ENCODE measurements at places on chromosomes 5 and 9.

DNA sequence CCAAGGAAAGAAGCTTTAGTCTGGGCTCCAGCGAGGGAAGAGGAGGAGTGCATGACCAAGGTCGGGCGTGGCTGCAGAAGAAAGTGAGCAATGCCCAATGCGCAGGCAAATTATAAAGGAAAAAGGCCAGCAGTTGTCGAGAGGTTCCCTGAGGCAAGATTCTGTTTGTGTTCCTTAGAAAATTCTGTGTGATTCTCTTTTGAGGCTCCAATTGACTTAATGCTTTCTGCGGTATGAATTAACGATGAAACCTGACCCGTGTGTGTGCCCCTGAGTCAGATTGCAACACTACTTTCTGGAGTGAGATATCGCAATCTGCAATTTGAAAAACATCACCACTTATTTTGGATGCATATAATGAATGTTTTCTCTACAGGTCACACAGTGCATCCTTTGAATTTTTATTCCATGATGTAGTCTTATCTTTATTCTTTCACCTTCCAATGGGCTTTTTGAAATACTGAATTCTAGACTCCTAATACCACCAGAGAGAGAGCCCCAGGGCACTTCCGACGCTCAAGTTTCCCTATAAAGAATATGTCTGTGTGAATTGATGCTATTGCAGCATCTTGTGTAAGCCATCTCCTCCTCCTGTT, 117.9 kb upstream of the IL6ST start:
- no peak for DNase-seq

- DNase-seq = no peak
Measured at GRCh38 chr9:114516913-114517312, 11.6 kb upstream of the WHRN start.

DNA sequence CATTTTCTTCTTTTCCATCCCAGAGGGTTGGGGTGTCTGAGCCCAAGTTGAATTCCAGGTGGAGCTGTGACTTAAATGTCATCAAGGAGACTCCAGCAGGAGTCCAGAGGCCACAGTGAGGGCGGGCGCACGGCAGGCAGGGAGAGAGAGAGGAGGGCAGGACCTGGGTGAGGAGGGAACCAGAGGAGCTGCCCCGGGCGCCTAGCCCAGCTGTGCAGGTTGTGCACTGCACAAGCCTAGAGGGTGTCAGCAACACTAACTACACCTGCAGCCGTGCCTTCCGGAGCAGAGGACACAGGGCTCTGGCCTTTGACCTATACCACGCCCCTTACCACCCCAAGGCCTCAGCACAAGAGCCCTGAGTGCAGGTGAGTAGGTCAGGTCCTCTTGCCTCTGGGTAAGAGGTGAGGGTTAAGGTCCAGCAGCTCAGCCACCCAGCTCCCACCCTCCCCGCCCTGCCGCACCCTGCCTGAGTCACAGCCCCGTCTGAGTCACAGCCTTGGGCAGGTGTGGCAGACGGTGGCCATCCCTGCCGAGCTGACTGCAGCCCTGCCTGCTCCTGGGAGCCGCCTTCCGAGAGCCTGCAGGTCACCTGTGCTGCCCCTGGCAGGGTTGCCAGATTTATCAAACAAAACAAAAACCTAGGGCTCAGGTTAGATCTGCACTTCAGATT, 6.4 kb upstream of the AGPAT2 start:
- DNase-seq = no peak

DNA sequence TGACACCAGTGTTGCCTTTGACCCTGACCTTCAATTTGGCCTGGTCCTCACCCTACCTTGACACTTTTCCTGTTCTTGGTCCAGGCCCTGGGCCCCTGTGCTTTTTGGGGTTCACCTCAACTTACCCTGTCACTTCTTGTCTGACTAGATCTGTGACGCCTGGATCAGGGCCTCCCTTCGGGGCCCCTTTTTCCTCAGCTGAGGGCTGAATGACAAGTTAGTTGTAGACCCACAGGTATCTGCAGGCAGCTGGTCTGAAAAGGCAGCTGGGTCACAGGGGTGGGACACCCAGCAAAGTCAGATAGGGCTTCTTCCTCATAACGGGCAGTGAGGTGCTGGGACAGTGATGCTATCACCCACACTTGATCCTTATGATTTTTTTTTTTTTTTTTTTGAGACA, 10.0 kb upstream of the MYORG start:
- DNase-seq = no peak

DNA sequence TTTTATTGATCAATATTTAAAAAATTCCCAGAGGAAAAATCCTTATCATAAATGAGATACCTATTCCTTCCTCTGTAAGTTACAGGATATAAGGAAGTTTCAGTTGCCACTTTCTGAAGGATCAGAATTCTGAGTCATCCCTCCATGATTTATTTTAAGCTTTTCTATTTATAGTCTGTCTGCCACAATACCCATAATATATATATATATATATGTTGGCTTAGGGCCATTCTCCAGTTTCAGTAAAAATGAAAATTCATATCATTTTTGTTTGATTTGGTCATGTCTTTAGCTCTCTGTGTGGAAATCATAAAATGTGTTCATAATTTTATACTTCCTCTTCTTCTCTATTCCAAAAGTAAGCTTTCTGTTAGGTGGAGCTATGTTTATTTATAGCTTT, 215.8 kb upstream of the CYLC2 start:
- peak; percentile 51 for DNase-seq

DNA sequence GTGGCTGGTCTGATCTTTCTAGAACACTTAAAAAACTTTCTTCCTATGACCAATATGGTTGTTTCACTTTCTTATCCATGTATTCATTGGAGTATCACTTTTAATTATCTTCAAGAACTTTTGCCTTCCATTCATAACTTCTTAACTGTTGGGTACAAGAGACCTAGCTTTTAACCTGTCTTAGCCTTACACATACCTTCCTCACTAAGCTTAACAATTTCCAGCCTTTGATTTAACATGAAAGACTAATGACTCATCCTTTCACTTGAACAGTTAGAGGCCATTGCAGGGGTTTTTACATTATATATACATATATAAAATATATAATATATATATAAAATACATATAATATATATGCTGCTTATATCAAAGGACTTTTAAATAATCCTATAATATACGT, 57.9 kb downstream of the ABHD17B start:
- no peak for DNase-seq

DNA sequence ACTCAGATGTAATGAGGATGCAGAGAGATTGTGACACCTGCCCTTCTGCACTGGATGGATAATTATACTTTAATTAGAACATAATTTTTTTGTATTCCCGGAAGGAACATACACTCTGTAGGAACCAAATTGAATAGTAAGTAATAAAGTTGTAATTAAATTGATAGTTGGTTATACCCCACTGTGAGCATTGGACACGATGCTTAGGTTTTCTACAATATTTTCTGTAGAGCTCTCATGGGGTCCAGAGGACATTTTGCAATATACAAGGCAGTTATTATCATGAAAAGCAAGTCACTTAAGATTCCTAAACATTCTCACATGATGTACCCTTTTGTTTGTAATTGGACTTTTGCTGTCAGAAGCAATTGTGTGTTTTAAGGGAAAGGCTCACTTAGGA, 63.4 kb downstream of the DIRAS2 start:
- DNase-seq = no peak

GRCh38 chr5:90480699-90481098, 6.0 kb downstream of the POLR3G start:
- DNase-seq = no peak

- peak; percentile 45 for DNase-seq
Measured at GRCh38 chr5:137199966-137200365, 299.2 kb downstream of the SPOCK1 start.

DNA sequence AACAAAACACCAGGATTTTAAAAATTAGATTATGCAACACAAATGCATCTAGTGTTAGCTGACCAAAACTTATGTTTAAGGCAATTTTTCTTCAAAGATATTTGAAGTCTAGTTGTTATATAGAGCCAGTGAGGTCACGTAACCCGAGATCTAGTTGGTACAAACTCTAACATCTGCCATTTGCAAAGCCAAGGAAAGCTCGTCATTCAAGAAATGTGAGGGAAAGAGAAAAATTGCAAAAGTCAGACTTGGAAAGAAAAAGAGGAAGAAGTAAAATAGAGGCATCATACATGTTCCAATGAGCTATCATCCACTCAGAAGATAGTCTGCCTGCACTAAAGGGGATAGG, 293.4 kb upstream of the PUM3 start:
- DNase-seq = peak; percentile 8

GRCh38 chr5:175715627-175716522, 58.0 kb downstream of the HRH2 start:
- DNase-seq = no peak

DNA sequence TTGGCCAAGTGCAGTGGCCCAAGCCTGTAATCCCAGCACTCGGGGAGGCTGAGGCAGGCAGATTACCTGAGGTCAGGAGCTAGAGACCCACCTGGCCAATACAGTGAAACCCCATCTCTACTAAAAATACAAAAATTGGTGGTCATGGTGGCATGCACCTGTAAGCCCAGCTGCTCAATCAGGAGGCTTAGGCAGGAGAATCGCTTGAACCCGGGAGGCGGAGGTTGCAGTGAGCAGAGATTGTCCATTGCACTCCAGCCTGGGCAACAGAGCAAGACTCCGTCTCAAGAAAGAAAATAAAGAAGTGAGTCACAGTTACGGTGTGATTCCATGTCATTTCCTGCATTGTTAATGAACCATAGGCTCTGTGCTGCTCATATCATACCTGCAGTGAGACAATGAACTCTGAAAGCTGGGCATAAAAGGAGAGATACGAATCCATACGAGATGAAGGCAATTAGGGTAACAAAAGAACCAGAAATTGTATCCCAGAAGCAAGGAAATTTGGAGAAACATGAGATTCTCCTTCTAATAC, 44.6 kb downstream of the TIMD4 start:
- DNase-seq = no peak

- DNase-seq = no peak
Measured at GRCh38 chr5:16812911-16813310, 123.2 kb downstream of the MYO10 start.

DNA sequence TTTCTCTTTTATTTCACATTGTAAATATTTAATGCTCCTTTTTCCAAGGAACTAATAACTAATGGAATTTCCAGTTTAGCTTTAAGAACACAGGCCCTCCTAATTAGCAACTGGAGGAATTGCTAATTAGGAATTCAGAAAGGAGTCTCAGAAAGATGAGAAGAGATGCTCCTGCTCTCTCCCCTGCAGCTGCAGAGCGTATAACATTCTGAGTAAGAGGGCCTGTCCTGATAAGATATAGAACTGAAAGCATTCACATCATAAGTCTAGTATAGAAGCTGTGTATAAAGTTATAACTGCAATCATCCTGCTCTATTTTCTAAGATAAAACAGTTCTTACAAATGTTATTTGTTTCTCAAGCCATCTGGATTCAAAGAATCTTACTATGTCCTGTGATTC, 83.2 kb downstream of the DTWD2 start:
- DNase-seq = no peak

GRCh38 chr5:176371621-176372539, 6.6 kb downstream of the ARL10 start:
- no peak for DNase-seq

- DNase-seq = no peak
Measured at GRCh38 chr5:146703499-146703898, 175.1 kb downstream of the PPP2R2B start.

GRCh38 chr9:98811051-98811650, 3.7 kb downstream of the GALNT12 start:
- peak; percentile 61 for DNase-seq

DNA sequence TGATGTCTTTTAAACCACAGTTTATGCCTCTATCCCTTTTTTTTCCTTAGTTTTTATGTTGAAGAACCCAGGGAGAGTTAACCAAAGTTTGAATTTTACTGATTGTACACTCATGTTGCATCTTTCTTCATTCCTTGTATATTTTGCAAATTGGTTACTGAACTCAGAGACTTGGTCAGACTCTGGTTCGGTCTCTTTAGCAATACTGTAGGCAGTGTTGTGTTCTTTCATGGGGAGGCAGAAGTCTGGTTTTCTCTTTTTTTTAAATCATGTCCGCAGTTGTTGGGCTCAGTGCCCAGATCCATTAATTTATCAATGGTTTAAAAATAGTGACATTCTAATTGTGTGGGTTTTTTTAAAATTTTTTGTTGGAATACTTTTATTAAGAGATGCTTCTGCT, 23.4 kb downstream of the UBE2R2 start:
- DNase-seq = no peak

DNA sequence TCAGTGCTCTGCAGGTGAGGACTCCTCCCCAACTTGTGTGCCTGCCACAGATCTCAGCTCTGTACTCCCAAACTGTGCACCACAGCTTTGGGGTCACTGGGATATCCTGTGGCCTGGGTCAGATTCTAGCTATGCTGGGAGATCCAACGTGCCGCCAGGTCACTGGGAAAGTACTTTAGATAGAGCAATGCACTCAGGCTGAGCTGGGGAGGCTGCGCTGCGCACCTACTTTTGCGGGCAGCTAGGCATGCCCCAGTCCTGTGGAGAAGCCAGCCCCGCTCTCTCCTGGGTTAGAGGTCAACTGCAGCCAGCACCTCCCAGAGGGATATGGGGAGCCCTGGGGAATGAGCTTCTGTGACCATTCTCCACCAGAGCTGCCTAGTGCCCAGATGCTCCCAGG, 552.1 kb upstream of the CDH9 start:
- DNase-seq = no peak

DNA sequence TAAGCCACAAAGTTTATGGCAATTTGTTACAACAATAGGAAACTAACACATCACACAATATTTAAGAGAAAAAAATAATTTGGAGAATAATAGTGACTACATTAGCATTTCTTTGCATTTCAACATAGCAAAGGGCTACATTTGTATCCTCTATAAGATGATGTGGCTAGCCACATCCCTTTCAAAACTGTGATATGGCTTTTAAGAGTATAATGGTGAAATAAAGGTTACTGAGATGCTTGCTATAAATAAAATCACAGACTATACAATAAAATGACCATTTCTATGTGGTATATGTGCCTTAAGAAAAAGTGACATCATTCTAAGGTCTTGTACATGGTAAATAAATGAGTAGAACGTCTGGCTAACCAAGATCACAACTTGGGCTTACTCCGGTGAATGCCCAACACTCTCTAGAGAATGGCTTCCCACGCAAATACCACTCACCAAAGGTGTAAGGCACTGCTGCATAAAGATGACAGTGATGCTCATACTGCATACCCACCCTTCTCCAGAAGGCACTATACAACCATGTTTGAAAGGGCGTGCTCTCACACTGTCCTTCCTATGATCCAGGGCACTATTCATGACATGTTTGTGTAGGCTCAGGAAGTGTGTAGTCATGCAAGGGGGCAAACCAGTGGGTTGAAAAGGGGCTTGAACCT, 286.5 kb downstream of the MLLT3 start:
- no peak for DNase-seq

- no peak for DNase-seq
Measured at GRCh38 chr5:142846406-142846805, 76.2 kb downstream of the ARHGAP26 start.

DNA sequence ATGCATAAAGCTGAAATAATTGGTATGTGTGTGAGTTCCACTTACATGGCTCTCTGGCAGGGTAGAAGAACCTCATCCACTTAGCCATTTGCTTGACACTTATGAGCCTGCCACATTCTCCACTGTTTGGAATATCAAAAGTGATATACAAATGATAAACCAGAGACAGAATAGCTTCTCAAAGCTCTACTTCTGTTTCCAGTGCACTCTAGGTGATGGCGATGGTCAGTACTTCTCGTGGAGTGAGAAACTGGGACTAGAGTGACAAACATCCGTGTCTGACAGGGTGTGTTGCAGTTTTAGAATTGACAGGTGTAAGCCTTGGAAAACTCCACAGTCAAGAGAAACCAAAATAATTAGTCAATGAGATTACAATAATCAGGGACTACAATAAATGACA, 935.8 kb upstream of the TYRP1 start:
- no peak for DNase-seq
